ENCODE measurements at places on chromosomes 13 and 19.

DNA sequence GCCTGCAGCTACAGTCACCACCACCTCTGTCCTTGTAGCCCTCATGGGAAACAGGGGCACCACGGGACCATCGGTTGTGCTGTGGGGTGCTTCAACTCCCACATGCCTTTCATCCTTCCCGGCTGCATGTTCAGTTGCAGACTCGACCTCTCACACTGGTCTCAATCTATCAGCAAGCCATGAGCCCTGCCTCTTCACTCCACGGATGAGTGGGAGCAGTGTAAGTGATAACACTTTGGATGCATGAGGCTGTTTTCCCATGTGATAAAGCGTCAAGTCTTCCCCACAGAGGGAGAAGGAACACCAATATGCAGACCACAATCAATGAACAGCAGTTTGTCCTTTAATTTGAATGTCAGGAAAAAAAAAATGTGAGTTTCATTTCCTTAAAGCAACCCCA is 12.2 kb downstream of the SERP2 start:
- no peak for DNase-seq

GRCh38 chr13:34721631-34722595 is 220.2 kb upstream of the NBEA start:
- no peak for DNase-seq

GRCh38 chr19:19224852-19225494 is 13.2 kb downstream of the NCAN start:
- DNase-seq: no peak

DNA sequence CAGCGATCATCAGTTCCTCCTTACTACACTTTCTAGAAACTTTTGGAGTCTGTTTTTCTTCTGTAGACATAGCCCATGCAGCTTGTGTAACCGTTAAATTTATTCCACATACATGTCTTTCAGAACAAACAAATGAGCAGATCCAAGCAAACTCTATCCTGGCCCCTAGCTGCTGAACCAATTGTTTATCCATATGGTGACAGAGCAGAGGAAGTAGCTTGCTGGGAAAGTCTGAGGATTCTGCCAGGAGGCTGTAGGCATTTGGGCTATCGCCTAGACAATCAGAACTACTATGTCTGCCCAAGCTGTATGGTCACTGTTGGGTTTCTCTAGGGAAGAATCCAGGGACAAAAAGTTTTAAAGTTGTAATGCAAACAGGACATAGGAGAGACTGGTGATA is 343.7 kb downstream of the SPRY2 start:
- DNase-seq: peak; percentile 13

DNA sequence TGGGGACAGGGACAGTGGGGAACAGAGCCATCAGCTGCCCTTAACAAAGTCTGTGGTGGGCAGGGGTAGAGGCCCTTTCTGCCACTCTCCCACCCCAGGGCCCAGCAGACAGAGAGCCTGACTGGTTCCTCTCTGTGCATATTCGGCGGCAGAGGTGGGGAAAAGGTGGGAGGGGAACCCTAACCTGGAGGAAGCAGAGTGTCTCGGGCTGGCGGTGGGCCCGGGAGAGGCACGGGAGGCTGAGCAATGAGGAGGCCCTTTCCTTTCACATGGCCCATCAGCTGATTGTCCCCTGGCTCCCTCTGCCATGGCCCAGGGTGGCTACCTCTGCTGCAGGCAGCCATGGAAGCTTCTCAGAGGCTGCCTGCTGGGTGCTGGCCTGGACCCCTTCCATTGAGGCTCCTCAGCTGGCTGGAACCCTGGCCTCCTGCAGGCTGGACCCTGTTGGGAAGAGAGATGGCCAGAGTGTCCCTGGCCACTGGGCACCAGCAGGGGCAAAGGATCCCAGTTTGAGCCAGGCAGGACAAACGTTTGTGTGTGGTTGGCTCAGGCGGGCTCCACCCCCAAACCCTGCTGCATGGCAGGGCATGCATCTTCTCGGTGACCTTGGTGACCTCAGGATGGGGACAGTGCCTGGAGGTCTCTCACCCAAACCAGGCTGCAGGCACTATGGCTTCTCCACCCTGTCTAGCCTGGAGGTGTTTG is 202.8 kb upstream of the ZNF536 start:
- DNase-seq: no peak

- DNase-seq: no peak
These were observed 22.1 kb upstream of the F7 start for GRCh38 chr13:113083402-113084061.

DNA sequence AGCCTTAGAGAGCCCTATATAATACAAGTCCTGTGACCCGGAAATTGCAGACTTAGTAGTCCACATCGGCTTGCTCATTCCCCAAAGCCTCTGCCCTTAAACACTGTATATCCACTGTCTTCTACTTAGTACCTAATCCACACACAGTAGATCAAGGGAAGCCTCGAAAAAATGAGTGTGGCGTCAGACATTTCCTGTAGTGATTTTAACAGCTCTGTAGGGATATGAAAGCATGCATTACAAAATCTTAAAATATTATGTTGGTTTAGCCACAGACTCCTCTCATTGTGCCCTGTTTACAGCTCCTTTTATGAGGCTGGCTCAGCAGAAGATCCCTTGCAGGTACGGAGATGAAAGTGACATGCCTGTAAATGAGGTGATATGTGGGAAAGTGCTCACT is 416.3 kb downstream of the LIG4 start:
- no peak for DNase-seq

DNA sequence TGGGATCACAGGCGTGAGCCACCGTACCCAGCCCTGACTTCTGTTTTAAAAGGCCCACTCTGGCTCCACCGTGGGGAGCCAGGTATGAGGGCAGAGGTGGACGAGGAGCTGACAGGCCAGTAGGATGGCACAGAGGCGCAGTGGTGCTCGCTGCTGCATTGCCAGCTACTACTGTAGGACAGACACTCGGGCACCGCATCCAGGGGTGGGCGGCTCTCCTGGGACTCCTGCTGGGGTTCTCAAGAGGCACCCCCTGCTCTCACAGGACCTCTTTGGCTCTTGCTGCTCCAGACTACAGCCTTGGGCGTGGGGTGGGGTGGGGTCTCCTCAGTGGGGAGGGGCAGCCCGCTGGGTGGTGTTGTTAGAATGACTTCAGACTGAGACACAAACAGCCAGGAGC is 53.4 kb downstream of the LATS2 start:
- DNase-seq: no peak

Measured in C1 segment of cervical spinal cord (tissue), 14 donors.